GM12891 (cell line): ENCODE measurements at places on chromosomes 11 and 22.

- DNase-seq = no peak
These were observed 363.3 kb downstream of the METTL15 start for GRCh38 chr11:28471537-28471936.

- DNase-seq = no peak
These were observed 140.0 kb downstream of the CHST1 start for GRCh38 chr11:45525393-45525792.

DNA sequence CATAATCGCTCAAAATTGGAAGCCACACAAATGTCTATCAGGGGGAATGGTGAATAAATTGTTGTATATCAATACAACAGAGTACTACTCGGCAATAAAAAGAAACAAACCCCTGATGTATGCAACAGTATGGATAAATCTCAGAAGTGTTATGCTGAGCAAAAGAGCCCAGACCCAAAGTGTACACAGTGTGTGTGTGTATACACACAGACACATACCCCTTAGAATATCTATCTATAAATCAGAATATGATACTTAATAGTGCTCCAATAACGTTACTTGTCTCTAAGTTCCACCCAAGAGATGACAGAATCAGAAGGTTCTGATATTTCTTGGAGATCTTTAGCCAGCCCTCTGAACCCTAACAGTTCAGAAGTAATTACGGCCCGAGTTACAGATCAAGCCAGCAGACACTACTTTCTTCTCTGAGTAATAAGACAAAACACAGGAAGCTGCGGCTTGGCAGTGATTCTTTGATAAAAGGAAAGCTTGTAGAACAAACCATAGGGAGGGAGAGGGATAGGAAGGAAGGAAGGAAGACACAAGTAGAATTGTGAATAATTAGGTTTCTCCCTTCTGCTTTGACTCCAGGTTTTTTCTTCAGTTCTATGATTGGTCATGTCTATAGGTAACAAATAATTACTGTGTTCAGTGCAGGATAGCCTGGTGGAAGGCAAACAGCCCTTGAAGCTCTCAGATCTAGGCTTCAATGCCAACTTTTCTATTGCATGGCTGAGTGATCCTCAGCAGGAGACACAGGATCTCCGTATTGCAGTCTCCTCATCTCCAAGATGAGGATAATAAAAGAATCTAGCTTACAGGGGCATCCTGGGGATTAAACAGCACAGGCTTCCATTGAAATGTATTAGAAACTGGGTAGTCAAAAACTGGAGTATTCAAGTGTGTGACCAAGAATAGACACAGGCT lies 75.6 kb upstream of the TEAD1 start:
- DNase-seq = no peak

- DNase-seq = no peak
These were observed 153.9 kb downstream of the TEAD1 start for GRCh38 chr11:12827929-12828812.

DNA sequence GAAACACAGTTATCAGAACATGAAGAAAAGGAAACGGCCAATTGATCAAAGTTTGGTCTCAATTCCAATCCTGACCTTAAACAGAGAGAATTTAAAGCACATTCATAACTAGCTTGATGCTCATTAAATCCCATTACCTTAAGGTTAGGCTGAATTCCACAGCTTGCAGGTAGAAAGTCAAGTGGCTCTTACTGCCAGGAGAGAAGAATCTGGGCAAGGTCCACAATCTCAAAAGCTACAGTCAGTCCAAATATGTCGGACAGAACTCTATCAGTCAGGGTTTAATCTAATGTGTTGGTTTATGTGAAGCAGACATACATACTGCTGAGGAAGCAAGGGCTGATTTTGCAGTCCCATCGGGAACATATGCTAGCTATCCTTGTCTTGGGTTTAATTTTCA lies 348.8 kb downstream of the SOX6 start:
- DNase-seq = no peak
